Activated naive CD4-positive, alpha-beta T cell (primary cell): ENCODE measurements at places on chromosomes 11 and 22.

DNA sequence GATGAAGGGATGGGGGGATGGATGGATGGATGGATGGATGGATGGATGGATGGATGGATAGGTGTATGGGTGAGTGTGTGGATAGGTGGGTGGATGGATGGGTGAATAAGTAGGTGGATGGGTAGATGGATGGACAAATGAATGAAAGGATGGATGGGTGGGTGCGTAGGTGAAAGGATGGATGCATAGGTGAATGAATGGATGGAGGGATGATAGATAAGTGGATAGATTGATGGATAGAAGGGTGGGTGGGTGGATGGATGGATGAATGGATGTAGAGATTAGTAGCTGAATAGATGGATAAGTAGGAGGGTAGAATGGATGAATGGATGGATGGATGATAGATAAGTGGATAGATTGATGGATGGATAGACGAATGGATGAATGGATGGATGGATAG lies 152.7 kb downstream of the MN1 start:
- no peak for DNase-seq

- DNase-seq: no peak
Observed at GRCh38 chr22:19526076-19526701, 2.0 kb upstream of the CLDN5 start.

GRCh38 chr11:96241331-96241841 lies 101.6 kb downstream of the MAML2 start:
- DNase-seq: no peak

DNA sequence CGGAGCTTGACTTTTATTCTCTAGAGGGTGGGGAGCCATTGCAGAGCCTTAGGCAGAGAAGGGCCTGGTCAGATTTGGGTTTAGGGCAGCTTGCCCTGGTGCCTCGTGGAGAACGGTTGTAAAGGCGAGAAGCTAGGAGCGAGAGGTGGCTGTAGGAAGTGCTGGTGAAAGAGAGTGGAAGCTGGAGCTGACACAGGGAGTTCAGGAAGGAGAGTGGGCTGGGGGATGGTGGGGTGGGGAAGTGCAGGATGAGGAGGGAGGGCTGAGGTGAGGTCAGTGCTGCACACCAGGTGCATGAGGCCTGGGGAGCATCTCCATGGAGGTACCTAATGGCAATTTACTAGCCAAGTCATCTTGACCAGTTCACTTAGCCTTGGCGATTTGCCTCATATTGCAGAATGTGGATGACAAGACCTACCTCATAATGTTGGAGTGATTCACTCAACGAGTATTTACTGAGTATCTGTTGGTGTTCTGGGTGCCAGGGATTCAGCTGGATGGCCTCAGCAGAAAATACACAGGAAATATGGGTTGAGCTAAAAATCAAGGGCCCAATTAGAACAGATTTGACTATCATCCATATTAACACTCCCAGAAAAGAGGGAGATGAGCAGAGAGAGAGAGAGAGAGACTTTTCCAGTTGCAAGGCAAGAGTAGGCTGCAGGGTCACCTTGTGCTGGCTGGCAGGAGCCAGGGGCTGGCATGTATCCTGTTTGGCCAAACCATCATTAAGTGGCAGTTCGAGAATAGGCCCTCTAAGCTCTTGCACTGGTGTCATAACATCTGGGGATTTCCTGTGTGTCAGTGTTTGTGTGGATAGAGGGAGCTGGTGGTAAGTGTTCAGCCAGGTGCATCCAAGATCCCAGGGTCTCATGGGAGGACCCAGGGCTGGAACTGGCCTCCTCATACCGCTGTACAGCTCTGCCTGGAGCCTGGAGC lies 44.4 kb upstream of the CLDN5 start:
- DNase-seq: no peak

GRCh38 chr11:133715602-133716001 lies 129.7 kb downstream of the SPATA19 start:
- no peak for DNase-seq

GRCh38 chr22:22977479-22978200 lies 90.0 kb downstream of the IGLL5 start:
- no peak for DNase-seq

- no peak for DNase-seq
Observed at GRCh38 chr11:92703449-92703830, 266.0 kb upstream of the MTNR1B start.

DNA sequence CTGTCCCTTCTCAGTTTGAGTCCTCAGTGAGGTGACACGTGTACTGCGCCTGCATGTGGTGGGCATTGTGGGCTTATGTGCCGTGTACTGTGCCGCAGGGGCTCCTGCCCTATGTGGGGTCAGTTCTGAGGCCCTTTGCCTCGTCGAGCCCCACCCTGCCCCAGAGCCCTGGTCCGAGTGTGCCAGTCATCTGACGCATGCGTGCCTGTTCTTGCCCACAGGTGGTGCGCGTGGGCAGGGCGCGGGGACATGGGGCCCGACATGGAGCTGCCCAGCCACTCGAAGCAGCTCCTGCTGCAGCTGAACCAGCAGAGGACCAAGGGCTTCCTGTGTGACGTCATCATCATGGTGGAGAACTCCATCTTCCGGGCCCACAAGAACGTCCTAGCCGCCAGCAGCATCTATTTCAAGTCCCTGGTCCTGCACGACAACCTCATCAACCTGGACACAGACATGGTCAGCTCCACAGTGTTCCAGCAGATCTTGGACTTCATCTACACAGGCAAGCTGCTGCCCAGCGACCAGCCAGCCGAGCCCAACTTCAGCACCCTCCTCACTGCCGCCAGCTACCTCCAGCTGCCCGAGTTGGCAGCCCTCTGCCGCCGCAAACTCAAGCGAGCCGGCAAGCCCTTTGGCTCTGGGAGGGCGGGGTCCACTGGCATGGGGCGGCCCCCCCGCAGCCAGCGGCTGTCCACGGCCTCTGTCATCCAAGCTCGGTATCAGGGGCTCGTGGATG lies 22.3 kb upstream of the TMEM191C start:
- DNase-seq: no peak

DNA sequence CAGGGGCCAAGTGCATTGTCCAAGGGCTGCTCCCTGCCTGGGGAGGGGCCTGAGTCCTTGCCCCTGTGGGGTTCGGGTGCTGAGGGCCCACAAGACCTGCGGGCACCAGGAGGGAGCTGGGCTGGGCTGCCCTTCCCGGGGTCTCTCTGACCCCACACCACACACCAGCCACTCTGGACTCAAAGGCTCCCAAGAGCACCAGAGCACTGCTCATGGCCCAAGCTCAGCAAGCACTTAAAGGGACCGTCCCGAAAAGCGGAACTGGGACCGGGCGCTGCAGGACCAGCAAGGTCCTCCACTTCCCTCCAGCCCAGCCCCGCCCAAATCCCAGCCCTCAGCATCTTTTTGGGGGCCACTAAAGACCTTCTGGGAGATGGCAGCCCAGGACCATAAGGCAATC lies 5.3 kb downstream of the LSP1 start:
- DNase-seq: no peak

GRCh38 chr11:11038352-11038751 lies 180.5 kb upstream of the ZBED5 start:
- no peak for DNase-seq

DNA sequence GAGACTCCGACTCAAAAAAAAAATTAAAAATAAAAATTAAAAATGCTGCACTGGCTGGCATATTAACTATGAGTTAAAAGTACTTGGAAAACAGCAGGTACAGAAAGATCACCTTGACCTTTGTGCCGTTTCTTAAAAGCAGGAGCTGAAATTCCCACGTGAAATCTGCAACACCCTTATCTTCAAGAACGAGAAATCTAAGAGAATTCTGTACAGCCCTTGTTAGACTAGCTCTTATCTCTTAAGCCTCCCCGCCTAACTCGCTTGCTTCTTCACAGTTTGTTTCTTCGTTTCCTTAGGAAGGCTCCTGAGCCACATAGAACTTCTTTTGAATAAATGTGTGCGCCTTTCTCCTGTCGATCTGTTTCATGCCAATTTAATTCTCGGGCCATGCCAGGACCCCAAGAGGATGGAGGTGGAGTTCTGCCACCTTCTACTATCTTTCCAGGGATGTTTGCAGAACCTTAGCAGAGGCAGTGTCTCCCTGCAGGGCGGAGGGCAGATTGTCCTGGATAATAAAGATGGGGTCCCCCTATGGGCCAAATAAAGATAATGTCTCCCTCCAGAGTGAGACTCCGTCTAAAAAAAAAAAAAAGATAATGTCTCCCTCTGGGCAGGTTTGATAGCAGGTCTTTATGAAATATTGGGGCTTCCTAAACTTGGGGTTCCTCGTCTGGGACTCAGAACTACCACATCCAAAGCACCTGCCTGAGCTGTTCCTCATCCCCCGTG lies 27.4 kb upstream of the SYT8 start:
- no peak for DNase-seq

DNA sequence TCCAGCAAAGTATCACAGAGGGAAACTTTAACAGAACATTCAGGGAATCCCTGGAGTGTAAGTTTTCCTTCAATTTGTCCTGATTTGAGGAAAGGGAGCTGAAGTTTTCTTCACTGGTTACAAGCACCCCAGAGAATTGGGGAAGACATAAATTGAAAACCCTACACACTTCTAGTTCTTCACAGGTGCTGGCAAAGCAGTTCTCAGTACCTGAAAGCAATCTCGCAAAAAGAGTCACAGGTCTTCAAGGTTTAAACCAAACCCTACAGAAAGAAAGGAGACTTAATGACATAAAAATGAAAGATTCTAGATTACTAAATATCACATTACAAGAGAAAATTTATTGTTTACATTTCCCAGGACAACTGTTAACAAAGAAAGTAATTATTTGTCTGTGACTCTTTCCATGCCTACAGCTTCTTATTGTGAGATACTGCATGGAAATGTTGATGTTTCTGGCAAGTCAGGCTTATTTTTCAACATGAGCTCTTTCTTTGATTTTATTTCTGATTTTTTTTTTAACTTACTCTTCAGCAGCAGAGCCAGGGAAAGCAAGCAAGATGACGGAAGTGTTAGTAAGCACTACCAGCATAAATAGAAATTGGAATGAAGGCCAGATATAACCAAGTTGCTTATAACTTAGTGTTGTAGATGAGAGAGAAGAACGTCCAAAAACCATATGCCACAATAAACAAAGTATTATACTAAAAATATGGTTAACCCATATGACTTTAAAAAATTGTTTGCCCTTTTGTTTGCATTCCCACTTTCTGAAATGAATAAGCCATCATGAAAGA lies 44.1 kb downstream of the FANCF start:
- DNase-seq: no peak

GRCh38 chr11:128502726-128503125 lies 84.6 kb downstream of the ETS1 start:
- no peak for DNase-seq

DNA sequence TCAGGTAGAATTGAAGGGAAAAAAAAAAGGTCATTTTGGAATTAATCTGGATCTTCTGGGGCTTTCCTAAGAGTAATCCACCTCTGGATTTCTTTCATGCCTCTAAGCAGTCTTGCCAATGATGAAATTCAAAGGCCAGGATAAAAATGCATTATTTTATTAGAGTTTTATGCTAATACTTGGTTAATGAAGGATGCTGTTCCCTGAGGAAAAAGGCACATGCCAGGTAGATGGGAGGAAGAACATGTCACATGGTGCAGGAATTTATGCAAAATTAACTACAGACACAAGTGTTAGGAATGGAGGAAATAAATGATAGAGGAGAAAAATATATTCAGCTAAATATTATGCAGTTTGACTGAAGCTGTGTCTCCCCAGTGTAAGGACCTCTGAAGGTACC lies 792.0 kb downstream of the ETS1 start:
- DNase-seq: no peak

DNA sequence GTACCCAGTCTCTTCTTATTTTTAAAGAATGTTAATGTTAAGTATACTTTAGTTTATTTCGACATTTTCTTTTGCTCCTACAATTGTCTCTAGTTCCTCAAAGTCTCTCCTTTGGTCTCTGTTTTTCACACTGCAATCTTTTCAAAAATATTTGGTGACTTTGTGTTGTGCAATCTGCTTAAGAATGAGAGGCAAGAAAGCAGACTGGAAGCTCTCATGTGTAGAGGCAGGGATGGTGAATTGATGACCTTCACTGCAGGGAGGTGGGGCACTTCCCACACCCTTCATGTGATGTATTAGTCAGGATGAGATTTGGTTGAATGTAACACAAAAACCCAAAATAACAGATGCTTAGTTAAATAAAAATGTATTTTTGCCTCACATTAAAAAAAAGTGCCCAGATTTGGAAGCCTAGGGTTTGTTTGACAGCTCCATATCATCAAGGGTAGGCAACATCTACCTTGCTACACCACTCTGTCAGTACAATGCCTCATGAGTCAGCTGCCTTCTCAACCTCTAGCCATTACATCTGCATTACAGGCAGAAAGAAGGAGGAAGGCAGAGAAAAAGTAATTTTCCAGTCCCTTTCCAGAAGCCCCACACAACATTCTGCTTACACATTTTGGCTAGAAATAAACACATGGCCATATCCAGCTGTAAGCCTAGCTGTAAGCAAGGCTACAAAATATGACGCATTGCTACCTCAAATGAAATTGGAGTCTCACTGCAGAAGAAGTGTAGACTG lies 3.8 kb upstream of the MMP27 start:
- DNase-seq: no peak

DNA sequence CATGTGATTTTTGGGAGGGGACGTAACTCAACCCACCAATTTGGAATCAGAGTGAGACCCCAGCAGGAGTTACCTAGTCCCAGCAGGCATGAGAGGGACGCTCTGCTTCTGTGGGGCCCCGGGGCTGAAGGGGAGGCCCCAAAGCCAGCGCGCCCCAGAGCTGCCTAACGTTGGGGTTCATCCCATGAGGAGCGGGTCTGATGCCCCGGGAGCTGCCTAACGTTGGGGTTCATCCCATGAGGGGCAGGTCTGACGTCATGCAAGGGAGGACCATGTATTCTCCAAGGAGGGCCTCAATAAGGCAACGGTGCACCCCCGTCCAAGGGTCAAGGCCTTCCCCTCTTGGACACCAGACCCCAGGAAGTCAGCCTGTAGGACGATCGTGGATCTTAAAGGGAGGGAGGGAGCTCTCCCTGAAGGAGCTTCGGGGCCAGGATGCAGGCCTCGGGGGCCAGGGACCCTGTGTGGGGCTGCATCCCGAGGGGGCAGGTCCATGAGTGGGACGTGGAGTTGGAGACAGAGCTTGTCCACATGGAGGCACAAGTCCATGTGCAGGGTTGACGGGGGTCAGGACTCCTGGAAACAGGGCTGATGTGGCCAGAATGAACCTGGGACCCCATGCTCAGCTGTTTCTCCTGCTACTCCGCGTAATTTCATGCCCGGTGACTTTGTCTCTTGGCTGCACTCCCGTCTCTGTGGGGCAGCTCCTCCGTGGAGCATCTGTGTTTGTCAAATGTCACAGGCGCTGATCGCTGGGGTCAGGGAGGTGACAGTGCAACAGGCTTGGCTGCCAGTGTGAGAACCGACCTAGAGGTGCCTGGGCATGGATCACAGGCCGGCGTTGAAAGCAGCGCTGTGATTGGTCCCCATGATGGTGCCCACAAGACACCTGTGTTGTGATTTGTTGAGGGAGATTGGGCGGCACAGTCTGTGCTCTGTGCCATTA lies 1029.1 kb downstream of the BRD1 start:
- no peak for DNase-seq

GRCh38 chr11:102385085-102386007 lies 38.3 kb downstream of the BIRC2 start:
- DNase-seq: no peak
